Muscle of leg (tissue), 16 donors: ENCODE measurements at places on chromosomes 12 and 14.

DNA sequence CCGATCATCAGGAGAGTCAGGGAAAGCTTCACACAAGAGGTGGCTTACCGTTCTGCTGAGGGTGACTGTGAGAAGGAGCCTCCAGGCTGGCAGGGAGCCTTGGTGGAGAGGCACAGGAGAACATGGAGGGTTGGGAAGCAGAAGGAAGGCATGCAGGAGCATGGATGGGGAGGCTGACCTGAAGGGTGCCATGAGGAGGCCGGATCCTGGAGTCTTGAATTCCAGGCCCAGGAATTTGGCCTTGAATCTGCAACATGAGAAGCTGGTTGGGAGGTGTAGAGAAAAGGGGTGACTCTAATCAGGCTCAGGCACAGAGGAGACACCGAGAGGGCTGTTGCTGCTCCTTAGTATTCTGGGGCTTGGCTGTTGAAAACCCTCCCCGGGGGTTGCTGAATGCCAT lies 130.2 kb downstream of the PELI2 start:
- DNase-seq: no peak

DNA sequence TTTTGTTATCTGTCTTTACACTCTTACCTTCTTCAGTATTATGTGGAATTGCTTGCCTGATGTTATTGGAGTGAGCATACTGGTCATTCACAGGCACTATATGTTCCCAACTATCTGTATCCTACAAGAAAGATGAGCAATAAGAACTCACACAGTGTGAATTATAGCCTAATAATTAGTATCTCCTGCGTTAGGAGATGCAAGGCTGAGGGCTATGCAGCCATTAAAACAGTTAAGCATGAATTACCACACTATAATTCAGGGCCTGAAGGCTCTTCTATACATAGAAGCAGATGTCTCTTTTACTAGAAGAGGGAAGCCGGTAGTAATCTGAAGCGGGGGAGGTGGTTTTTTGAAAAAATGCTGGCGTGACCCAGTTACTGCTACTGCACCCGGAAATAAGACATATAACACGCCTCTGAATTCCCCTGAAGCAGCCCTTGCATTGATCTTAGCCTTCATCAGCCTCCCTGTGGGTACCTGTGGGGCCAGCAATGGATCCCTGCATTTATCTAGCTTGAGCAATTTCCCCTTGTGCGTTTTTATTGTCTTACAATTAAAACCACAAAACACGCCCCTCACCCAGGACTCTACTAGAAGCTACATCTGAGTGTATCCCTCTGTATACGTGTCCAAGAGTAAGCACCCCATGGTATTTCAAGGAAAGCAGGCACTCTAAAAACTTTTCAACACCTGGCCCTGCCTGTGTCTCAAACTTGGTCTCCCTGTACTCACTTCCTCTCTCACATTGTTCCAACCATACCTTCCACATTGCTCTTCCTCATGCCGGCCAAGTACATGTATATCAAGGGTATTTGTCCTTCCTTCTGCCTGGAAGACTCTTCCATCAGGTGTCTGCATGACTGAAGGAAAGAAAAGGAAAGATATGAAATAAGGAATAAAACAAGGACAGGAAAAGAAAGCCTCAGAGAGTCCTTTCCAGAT lies 210.9 kb upstream of the ARID2 start:
- DNase-seq: no peak

GRCh38 chr14:64684091-64684490 lies 20.1 kb upstream of the PLEKHG3 start:
- DNase-seq: peak; percentile 90

DNA sequence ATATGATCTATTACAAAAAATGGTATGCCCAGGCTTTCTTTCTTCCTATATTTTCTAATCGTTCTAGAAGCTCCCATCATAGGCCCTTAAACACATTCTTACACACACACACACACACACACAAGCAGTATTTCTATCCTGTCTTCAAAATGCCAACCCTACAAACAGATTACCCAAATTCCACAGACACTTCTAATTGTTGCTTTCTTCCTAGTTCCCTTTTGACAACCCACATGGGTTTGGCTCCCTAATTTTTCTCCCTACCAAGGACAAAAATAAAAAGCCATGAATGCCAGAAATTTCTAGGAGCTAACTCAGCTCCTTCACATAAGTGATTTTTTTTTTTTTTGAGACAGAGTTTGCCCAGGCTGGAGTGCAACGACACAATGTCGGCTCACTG lies 60.3 kb upstream of the NTF3 start:
- DNase-seq: no peak

- peak; percentile 75 for DNase-seq
Observed at GRCh38 chr12:131643631-131644452, 67.0 kb upstream of the SFSWAP start.

GRCh38 chr12:120999191-121000120 lies 16.8 kb downstream of the C12orf43 start:
- no peak for DNase-seq

DNA sequence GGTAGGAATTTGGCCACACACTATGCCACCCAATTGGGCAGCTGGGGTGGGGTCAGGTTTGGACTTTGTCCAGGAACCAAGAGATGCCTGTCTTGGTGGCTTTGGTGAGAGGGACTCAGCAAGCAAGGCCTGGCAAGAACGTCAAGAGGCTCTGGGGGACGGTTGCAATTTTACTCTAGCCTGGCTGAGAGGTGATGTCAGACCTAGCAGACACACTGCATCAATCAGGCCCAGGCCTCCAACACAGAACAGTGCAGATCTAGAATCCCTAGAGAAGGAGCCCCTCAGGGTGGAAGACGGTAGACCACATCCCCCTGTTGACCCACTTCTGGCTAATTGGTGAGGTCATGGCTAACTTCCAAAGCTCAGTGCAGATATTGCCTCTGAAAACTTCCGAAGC lies 1.6 kb upstream of the UNC119B start:
- DNase-seq: no peak

DNA sequence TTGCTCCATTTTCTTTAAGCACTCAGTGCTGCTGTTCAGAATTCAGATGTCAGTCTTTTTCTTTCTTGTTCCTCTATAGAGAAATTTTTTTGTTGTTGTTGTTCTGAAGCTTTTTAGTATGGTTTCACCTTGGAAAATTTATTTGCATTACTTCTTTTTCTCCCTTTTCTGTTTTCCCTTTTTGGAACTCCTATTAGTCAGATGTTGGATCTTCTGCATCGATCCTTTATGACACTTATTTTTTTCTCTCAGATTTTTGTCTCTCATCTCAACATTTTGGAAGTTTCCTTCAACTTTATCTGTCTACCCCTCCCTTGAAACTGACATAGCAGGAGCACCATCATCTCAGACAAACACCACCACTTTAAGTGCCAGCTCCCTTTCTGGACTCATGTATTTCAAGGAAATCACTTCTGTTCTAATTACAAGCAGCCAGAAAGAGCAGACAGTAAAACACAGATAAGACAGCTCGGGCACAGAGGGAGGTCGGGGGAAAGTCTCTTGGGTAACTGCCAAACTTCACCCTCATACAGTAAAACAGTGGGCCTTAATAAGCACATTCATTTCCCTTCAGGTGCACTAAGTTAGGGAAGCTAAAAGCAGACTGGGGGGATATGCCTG lies 222.7 kb upstream of the PLXNC1 start:
- DNase-seq: no peak

- DNase-seq: peak; percentile 18
Observed at GRCh38 chr14:47526591-47527244, 148.7 kb downstream of the MDGA2 start.

- DNase-seq: peak; percentile 32
Observed at GRCh38 chr14:55814873-55815272, 234.9 kb downstream of the KTN1 start.

GRCh38 chr14:102321456-102322422 lies 2.2 kb downstream of the ZNF839 start:
- no peak for DNase-seq

- no peak for DNase-seq
Observed at GRCh38 chr12:68139941-68140340, 19.6 kb downstream of the IFNG start.

GRCh38 chr12:54047160-54047963 lies 6.3 kb upstream of the HOXC4 start:
- DNase-seq: no peak

DNA sequence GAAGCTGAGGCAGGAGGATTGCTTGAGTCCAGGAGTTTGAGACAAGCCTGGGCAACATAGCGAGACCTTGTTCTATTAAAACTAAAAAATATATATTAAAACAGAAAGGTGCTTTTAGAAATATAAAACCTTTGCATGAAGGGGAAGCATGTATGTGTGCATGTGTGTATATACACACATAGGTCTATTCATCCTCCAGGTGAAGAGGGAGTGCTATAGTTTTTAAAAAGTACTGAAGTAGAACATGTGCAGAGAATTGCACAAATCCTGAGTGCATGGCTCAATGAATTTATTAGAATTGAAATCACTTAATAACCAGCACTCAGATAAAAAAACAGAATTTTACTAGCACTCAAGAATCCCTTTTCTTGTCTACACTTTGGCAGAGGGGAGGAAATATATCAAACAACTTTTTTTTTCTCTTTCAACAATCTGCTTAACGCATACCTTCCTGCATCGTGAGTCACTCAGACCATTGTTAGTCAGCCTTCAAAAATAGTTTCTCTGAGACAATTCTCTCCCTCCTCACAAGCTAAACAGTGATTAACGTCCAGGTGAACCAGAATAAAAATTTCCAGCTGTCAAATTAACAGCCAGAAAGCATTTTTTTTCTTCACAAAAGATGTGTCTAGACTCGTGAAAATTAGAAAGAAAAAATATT lies 17.7 kb upstream of the NEDD1 start:
- DNase-seq: no peak

DNA sequence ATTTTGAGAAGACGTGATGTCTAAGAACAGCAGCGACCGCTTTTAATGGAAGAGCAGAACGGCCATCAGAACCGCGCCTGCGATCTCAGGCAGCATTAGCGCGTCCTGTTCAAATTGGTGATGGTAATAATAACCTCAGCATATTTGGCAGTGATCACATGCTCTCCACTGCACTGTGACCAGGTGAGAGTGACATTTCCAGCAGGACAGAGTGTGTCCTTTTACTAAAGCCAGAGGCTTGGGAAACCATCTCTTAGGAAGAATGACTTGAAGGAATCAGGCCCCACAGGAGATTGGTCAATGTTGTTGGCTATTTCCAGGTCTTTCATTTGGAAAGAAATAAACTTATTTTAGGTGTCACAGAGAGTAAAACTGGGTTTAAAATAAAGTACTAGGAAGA lies 51.4 kb upstream of the FBXO21 start:
- no peak for DNase-seq

DNA sequence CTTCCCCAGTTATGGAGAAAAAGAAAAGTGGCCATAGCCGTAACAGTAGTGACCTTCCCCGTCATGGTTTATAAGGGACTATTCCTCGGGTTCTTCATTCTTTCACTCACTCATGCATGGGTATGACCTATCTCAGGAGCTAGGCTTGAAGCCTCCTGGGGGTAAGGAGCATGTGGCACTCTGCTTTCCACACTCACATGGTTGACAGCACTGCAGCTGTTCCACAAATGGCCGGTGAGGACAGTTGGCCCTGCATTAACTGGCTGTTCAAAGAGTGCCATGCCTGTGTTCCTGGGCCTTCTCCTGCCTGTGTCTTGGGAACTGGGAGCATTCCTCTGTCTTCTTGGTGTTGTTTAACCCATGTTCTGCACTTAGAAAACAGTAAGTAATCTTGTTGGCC lies 66.2 kb upstream of the PNMA1 start:
- peak; percentile 69 for DNase-seq

DNA sequence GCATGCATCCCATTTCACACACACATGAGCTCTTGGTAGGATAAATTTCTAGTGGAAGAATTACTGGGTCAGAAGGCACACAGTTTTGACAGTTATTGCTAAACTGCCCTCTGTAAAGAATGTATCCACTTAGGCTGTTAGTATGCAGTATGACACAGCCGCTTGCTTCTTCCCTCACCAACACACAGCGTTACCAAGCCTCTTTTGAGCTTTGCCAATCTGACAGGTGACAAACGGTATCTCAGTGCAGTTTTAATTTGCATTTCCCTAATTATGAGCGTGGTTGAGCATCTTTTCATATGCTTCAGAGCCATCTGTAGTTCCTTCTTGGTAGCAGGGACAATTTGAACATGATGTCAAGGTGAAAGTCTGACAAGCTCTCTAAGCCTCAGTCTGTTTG lies 42.9 kb downstream of the HRK start:
- no peak for DNase-seq

DNA sequence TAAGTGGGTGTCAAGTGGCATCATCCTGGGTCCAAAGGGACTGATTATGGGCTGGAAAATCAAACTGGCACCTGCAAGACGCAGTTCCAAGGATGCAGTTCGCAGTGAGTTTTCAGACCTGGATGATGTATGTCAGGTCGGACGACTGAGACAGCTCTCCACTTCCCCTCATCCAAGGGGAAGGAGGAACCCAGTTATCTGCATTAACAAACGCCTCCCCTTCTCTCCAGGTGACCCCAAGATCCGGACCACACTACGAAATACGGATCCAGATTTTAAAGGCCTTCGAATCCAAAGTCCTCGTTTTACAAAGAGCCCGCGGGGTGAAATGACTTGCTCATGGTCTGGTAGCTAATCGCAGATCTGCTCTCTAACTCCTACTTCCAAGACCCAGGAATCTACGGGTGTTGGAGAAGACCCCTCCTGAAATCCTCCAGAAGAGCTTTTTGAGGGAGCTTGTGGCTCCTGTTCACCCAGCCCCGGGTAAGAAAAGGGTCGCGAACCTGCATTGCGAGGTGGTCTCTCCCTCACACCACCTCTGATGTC lies 460 bp upstream of the SYNE2 start:
- DNase-seq: no peak

GRCh38 chr14:60707858-60708257 lies 16.3 kb downstream of the SIX4 start:
- no peak for DNase-seq

- DNase-seq: no peak
Observed at GRCh38 chr14:73492670-73493069, 1.9 kb downstream of the RIOX1 start.

DNA sequence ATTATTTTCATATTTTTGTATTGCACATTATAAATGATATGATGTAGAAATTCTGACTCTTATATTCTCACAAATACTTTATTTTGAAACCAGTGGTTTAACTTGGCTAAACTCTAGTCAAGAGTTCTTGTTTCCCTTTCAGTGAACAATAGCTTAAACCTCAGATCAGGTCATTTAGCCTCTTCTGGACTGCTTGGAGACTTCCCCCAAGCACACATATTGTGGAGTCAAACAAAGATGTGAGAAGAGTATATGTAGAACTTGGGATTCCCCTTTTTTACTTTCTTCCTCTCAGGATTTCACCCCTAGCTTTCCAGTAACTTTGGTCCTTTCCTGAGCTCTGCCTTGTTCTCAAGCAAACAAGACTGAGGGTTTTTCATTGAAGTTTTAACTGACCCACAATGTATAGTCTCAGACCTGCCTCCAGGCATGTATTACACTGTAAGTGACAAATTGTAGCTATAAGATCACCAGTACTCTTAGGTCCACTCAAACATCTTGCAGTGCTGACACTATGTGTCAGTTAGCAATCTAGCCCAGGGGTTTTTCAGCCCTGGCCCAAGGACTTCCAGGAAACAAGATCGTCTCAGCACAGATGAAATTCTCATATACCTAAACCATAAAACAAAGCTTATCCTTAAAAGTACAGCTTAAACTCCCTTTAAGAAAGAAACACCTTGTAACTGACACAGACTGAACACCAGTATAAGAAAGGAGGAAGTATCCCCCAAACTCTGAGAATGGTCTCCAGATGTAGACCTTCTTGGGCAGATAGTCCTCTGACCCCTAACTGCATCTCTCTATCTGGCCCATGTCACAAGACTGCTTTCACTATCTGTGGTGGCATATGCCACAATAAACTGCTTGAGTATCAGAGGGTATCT lies 98.6 kb downstream of the SLC6A15 start:
- no peak for DNase-seq
